ENCODE measurements at places on chromosomes 6 and 20.

DNA sequence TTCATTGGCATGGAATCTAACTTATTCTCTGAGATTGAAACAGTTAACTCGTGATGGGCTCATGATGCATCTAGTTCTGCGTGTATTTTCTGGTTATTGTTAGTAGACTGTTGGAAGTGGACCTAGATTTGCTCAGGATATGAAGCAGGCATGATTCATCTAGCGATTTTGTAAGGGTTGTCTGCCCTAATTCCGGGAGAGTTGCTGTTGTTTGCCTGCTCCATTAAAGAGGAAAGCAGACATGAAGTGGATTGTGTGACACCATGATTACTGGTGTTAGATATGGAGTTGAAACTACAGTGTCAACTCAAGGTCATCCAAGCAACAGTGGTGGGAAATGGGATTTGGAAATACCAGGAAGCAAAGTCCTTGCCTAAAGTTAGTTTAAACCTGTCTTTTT lies 41.0 kb downstream of the SOX4 start:
- DNase-seq = peak; percentile 35

DNA sequence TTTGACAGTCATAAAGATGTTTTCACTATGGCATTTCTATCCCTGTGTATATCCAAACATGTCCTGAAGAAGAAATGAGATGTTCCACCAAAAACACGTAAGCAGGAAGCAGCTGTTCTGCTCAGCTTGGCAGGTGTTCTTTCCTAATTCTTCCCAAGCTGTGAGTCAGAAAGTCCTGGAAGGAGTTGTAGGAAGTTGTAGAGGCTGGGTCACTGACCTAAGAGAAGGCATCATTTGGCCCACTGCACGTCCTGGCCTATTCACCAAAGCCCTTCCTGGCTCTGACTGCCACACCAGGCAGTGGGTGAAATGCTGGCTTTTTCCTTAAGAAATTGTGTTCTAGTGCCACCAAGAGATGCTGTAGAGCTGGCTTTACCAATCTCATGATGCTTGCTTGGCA lies 40.3 kb downstream of the STX11 start:
- DNase-seq = no peak

- no peak for DNase-seq
These were observed 254.4 kb downstream of the RIMS1 start for GRCh38 chr6:72140795-72141194.

- DNase-seq = no peak
These were observed 118.8 kb upstream of the KCNK16 start for GRCh38 chr6:39441301-39441700.

DNA sequence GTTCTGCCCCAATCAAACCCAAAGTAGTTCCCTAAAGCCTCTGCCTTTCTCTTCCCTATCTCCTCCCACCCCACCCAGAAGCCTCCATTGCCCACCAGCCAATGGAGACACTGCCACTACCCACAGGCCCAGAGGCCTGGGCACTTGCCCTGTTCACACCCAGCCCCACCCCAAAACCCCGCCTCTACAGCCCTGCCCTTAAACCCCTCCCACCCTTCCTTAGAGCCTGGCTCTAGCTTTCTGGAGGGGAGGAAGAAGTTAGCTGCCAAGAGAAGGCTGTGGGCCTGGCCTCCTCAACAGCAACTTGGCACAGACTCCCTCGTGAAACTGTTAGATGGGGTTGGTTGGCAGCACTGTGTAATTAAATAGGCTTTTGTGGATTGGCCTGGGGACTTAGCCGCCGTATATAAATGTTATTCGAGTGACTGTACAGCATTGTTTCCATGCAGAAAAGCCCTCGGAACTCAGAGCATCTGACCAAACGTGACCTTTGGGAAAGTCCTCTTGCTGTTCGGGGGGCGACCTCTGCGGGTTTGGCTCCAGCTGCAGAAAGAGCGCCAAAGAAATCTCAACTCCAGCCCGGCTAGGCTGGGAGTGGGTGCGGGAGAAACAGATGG lies 31.4 kb downstream of the COL11A2 start:
- DNase-seq = peak; percentile 79

DNA sequence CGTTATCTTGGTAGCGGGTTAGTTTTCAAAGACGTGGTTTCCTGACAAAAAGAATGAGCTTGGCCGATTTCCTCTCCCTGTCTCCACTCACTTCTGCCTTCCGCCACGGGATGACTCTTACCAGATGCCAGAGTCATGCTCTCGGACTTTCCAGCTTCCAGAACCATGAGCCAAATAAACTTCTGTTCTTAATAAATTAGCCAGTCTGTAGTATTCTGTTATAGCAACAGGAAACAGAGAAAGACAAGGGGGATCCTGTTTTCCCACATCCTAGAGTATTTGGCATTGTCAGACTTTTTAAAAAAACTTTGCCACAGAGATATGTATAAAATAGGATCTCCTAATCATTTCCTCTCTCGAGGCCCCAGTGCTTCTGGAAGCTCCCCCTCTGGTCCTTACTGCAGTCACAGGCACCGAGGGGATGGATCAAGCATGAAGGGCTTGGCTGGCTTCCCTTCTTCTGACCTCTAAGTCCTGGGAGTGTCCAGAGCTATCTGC lies 84.9 kb upstream of the NAA20 start:
- DNase-seq = no peak

DNA sequence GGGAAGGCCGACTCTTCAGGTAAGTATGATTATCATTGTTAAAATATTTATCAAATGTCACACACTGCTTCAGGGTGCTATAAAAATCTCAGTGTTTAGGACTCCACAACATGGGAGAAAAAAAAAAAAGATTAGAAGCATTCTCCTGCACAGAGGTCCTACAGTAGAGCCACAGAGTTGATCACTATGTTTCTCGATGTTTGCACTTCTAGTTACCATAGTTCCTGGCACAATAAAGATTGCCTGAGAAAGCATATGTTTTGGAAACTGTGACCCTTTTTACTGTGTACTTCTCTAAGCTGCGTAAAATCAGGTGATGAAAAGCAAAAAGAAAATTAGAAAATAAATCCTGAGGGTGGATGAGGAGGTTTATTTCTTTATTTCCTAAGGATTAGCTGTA lies 269.9 kb upstream of the SYNCRIP start:
- no peak for DNase-seq

DNA sequence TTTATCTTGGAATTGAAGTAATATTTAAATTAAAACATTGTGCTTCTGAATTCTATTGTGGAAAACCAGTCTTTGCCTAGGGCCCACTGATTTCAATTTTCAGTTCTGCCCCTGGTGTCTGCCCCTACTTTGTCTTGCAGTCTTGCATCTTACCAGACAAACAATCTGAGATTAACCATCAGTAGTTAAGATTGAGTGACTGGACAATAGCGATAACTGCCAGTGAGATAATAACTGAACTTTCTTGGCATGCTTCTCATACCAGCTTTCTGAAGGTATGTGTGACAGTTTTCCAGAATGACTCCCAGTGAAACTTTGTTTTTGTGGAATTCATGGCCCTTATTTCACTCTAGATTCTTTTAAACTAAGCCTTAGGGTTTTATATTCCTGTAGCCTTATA lies 53.5 kb downstream of the KCNQ5 start:
- no peak for DNase-seq

GRCh38 chr20:917416-917815 lies 1.3 kb upstream of the ANGPT4 start:
- no peak for DNase-seq

DNA sequence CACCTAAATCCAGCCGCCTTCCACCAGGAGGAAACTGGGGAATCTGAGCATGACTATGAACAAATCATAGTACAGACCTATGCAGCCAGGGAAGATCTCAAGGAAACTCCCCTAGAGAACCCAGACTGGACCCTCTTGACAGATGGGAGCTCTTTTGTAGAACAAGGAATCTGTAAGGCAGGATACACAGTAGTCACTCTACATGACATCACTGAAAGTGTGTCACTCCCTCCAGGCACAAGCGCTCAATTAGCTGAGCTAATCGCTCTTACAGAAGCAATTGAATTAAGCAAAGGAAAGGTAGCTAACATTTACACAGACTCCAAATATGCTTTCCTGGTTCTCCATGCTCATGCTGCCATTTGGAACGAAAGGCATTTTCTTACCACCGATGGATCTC lies 36.8 kb downstream of the PLN start:
- DNase-seq = no peak

- DNase-seq = no peak
These were observed 455.1 kb upstream of the HSF2 start for GRCh38 chr6:121944354-121944753.

- no peak for DNase-seq
These were observed 21.4 kb upstream of the ADRM1 start for GRCh38 chr20:62281161-62281933.

DNA sequence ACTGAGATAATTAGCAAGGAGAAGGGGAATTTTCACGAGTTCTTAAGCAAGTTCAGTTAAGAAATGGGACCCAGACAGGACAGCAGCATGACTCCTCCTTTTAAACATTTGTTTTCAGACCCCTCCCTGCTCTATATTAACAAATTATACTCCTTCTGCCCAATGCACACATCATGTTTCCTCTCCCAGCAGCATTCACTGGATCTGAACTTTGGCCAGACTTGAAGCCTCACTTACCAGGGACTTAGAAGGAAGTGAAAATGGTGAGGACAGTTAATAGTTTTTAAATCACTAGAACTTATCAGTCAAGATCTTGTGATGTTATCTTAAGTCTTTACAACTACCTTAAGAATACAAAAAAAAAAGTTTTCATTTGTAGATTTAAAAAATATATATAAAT lies 1174.7 kb upstream of the MAP3K7 start:
- DNase-seq = peak; percentile 1

DNA sequence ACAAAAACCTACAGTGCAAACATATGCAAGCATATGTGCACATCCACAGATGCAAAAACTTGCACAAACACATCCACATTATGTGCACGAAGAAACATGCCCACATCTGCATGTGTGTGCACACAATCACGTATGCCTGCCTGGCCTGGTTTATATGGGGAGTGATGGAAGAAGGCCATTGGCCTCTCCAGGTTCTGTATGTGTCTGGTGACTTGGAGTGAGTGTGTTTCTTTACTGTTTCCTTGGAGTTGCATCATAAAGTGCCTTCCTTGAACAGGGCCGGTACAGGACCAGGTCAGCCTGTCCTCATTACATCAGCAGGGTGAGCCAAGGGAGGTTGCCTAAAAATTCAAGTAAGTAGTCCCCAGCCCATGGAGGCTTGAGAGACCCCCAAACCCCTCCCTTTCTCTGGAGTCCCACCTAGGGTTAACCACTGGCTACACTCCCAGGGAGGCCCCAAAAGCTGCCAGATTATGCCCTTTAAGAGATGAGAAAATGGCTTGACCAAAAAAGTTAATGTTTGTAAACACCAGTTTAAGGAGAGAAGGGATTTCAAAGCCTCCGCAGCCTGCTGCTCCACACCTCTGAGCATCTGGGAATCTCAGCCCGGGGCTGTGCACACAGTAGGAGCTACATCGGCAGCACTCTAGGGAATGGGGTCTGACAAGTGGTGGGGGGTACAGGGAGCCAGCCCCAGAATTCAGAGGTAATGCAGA lies 140.8 kb downstream of the VEGFA start:
- peak; percentile 36 for DNase-seq

DNA sequence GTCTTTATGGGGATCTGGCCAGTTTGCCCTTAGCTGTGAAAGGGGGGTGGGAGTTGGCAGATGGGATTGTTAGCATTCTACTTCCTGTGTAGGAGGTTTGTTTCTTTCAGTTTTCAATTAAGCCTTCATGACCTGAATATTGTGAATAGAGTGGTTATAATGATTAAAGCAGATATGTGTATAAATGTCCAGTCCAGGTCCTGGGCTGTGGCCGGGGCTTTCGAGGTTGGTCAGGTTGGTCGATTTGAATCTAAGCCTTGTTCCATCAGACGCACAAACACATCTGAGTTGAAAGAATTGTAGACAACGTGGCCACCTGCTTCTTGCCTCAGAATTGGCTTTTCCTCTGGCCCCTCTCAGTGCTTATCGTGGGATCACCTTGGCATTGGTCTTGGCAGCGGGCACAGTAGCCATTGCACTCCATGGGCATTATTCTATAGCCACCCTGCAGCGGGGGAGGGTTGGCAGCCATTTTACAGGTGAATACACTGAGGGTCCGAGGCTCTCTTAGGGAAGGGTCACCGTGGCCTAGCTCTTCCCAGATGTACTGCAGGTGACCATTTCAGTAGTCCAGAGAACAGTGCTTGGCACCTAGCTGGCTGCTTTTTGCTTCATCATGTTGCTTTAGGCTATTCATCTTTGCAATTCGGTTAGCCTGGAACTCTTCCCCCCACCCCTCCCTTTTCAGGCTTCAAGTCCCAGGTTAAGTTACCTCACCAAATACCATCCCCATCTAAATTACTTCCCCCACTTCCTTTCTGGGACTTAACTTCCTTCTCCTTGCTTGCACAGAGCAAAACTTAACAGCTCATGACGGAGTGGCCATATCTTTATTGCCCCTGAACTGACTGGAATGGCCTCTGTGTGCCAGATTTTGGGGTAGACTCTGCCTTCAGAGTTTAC lies 1.1 kb downstream of the RNF114 start:
- peak; percentile 33 for DNase-seq

DNA sequence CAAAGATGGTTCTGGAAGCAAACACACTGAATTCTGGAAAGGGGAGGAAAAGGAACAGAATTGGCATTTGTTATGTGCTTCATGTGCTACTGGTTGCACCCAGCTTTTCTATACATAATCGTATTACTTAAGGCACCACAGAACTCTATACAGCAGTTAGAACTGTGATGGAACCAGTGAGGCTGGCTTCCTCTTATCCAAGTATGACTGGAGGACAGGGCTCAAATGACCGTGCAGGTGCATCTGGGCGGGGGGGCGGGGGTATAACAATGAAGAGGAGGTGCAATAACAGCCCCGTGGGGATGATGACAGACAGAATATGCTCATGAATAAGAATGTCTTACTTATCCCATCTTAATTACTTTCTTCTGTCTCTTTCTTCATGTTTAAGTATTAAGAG lies 144.2 kb downstream of the BTBD9 start:
- DNase-seq = no peak

DNA sequence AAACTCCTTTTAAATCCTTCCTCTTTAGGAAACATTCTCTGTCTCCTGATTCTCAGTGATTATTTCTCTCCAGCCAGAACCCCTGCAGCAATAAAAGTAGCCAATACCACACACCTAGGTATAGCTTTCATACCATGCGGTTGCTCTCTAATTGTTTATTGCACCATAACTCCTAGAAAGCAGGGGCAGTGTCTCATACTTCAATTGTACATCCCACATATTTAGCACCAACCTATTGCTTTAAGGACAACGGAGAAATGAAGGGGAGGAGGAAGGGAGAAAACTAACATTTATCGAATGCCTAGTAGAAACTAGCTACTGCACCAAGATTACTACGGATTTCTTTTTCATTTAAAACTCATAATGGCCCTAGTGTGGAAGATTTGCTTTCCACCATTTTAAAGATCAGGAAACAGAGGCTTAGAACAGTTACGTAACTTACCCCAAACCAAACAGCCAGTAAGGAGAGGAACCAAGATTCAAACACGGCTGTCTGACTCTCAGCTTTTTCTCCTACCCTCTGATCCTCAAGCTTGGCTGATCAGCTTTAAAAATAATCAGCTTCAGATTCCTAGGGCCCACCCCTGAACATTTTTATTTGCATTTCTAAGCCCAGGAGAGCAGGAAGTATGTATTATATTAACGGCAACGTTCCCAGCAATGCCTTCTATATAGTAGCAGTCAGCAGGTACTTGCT lies 43.4 kb upstream of the ATXN1 start:
- peak; percentile 79 for DNase-seq
